ENCODE measurements at places on chromosomes 1 and 21.
A peak's percentile ranks its signal among the peaks of the same experiment; 100 is the strongest.

- peak overlapping the region; percentile 88 for H3K27ac ChIP-seq
- DNase-seq: no peak
- H3K36me3 ChIP-seq: no peaks in the 10 kb centered on the region
- peaks cover 23% of the 10 kb centered on the region for H3K4me1 ChIP-seq
Measured at GRCh38 chr1:1132956-1133750, 17.3 kb upstream of the C1orf159 start.

DNA sequence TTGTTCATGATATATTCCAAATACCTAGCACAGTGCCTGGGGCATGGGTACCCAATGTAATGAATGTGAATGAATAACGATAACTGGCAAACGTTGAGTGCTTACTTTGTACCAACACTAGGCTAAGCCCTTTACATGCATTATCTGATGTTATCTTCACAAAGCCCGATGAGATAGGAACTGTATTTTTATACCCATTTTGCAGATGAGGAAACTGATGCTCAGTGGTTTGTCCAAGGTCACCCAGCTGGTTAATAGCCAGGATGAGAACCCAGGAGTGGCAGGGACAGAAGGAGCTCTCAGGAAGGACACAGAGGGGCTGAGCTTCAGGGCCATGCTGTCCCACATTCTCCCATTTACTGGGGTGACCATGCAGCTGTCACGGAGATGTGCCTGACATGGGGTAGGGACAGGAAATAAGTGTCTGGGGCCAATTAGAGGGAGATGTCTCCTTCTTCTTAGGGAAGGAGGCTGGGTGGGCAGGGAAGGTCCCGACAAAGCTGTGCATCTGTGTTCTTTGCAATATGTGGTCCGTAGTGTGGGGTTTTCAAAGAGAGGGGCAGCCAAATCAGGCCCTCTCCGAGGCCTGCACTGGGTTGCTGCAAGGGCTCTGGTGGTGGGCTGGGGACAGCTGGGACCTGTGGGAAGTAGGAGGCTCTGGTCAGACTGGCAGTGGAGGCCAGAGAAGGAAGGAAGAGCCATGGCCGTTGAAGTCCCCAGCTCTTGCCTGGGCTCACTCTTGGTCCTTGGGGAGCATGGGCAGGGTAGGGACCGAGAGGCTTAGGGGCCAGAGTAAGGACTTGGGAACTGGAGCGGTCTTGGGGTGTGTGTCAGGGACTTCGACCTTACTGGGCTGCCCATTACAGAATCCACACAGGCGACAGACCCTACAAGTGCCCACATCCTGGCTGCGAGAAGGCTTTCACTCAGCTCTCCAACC lies 26.6 kb downstream of the A3GALT2 start:
- no peak for DNase-seq
- H3K4me3 ChIP-seq: no peak overlapping the region
- H3K27ac ChIP-seq: no peak overlapping the region

- H3K27me3 ChIP-seq: peaks cover 31% of the 10 kb centered on the region
- DNase-seq: no peak
Measured at GRCh38 chr1:230794431-230794830, 47.2 kb downstream of the CAPN9 start.

DNA sequence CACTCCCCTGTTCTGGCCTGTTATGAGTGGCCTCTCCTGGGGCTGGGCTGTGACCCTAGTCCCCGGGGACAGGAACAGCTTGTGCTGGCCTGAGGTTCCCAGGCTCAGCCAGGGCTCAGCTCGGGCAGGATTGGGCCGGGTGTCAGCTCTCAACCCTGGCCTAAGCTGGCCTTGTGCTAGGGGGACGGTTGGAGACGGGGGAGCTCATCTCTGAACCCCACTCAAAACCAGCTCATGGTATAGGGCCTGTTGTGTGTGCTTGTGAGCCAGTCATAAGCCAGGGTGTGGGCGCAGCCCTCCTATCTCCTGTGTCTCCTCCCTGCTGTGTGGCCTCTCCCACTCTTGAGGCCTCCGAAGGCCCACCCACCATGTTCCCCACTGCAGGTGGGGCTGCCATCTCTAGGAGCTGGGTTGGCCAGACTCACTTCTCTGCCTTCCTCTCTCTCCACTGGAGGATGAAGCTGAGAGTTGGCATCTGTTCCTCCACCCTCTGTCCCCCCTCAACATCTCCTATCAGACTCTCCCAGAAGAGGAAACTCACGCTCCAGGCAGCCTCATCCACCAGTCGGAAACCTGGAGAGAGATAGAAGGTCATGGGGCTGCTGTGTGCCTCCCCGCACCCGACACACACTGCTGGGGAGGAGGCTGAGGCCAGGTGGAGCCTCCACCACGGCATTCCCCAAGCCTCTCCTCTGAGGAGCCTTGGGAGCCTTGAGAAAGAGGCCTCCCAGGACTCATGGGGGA lies 1.4 kb downstream of the PEAR1 start:
- H3K4me1 ChIP-seq: peaks cover 20% of the 10 kb centered on the region
- no peaks in the 10 kb centered on the region for H3K36me3 ChIP-seq
- H3K27me3 ChIP-seq: peaks cover 90% of the 10 kb centered on the region

DNA sequence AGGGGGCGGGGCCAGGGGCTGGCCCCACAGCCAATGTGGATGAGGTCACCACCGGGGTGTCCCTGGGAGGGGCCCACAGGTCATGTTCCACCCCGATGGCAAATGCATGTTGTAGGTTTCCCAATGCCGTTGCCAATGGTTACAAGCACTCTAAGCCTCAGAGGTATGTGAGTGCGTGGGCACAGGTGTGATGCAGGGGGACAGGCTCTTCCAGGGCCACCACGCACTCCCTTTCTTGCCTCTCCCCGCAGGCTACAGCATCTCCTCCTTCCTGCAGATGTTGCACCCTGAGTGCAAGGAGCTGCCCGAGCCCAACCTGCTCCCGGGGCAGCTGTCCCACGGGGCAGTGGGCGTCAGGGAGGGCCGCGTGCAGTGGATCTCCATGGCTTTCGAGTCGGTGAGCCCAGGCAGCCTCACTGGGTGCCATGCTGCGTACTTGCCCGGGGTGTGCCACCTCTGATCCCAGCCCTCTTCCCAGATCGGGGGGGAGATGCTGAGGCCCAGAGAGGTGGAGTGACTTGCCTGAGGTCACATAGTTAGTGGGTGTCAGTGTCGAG lies 52.4 kb downstream of the DISP3 start:
- no peak overlapping the region for H3K4me3 ChIP-seq
- no peak overlapping the region for H3K27ac ChIP-seq
- no peak for DNase-seq

DNA sequence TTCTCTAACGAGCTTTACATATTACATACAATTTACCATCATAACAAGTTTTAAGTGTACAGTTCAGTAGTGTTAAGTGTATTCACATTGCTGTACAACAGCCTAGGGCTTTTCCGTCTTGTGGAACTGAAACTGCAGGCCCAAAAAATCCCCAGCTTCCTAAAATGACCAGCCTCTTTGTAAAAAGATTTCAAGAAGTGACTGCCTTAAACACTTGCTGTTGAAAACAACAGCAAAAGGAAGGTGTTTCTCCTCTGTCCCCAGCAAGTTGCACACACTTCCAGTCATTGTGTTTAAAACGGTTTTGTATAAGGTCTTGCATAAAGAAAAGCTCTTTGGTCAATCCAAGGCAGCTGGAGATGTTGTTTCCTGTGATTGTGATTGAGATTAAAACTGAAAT lies 16.0 kb upstream of the GBP1 start:
- peak overlapping the region; percentile 77 for H3K27ac ChIP-seq
- H3K4me3 ChIP-seq: no peak overlapping the region
- H3K36me3 ChIP-seq: no peaks in the 10 kb centered on the region
- H3K4me1 ChIP-seq: no peaks in the 10 kb centered on the region

- H3K4me3 ChIP-seq: no peak overlapping the region
- H3K27me3 ChIP-seq: no peaks in the 10 kb centered on the region
- peak overlapping the region; percentile 73 for H3K27ac ChIP-seq
- H3K36me3 ChIP-seq: peaks cover 37% of the 10 kb centered on the region
- no peak for DNase-seq
Measured at GRCh38 chr1:156476501-156477298, 23.9 kb downstream of the MEF2D start.

DNA sequence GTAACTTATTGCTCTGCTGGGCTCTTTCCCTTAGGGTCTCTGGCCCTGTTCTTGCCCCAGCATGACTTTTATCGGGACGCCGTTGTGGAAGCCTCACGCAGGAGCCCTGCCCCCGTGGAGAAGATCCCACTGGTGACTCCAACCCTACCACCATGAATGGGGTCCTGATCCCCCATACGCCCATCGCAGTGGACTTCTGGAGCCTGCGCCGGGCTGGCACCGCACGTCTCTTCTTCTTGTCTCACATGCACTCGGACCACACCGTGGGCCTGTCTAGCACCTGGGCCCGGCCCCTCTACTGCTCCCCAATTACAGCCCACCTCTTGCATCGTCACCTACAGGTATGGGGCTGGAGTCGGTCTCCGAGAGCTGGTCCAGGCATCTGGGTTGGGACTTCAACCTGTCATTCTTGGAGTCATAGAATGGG lies 322 bp downstream of the DCLRE1B start:
- no peak for DNase-seq
- H3K36me3 ChIP-seq: peaks cover 9% of the 10 kb centered on the region
- peak overlapping the region; percentile 96 for H3K4me3 ChIP-seq
- peak overlapping the region; percentile 99 for H3K27ac ChIP-seq
- H3K4me1 ChIP-seq: peaks cover 26% of the 10 kb centered on the region
- H3K27me3 ChIP-seq: no peaks in the 10 kb centered on the region

DNA sequence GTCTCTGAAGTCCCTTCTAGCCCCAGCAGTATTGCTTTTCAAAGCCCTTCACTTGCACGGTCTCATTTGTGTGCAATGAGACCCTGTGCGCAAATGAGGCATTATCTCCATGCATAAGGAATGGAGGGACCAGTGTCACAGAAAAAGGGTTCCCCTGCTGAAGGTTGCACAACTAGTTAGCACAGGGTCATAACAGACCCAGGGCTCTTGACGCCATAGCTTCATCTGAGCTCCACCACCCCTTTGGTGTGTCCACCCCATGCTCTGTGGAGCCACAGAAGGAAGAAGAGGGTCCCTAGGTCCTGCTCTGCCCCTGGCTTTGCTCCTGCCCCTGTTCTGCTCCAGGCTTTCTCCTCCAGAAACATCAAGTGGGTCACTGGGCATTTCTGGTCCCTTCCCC lies 12.6 kb downstream of the SH2D2A start:
- no peaks in the 10 kb centered on the region for H3K4me1 ChIP-seq
- no peak overlapping the region for H3K4me3 ChIP-seq
- DNase-seq: no peak
- H3K27ac ChIP-seq: no peak overlapping the region

- DNase-seq: no peak
- peaks cover 8% of the 10 kb centered on the region for H3K27me3 ChIP-seq
- no peaks in the 10 kb centered on the region for H3K4me1 ChIP-seq
Measured at GRCh38 chr21:18157406-18157805, 87.2 kb upstream of the CHODL start.

DNA sequence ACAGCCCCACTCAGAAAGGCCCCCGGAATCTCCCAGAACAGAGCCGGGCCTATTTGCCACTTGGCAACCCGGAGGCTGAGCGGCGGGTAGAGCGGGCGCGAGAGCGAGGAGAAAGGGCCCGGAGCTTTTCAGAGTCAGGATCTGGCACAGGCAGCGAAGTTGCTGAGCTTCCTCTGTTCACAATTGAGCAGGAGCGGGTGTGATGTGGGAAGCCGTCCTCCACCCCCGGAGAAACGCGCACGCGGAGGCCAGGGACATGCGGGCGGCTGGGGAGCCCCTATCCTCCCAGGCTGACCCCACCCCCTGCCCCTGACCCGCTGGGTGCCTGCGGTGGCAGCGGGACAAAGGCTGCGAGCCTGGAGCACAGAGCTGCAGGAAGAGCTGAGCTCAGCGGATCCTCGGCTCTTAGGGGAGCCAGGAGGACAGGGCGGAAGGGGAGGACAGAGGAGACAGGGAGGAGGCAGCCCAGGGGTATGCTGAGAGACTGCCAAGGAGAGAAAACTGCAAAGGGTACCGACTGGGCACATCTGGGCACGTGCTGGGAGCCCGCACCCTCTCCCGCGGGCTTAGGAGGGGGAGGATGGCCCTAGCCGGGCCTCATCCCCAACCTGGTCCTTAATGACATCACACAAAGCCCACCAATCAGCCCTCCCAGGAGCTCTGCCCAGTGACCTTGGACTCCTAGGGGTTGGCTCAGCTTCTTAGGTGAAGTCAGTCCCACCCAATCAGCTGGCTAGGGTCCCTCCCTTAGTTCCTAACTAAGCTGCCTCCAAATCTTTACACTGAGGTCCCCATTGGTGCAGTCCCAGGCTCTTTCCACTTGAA lies 9.3 kb downstream of the KIF21B start:
- H3K4me1 ChIP-seq: peaks cover 71% of the 10 kb centered on the region
- H3K27me3 ChIP-seq: no peaks in the 10 kb centered on the region
- no peaks in the 10 kb centered on the region for H3K36me3 ChIP-seq
- DNase-seq: no peak
- no peak overlapping the region for H3K4me3 ChIP-seq
- H3K27ac ChIP-seq: peak overlapping the region; percentile 54

DNA sequence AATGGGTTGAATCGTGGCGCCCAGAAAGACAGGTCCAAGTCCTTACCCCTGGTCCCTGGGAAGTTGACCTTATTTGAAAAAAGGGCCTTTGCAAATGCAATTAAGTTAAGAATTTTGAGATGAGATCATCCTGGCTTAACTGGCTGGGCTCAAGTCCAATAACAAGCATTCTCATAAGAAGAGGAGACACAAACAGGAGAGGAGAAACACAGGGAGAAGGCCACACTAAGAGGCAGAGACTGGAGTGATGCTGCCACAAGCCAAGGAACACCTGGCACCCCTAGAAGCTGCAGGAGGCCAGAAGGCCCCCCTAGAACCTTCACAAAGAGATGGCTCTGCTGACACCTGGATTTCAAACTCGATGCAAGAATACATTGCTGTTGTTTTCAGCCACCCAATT lies 44.6 kb downstream of the PDPN start:
- H3K4me3 ChIP-seq: no peak overlapping the region
- DNase-seq: no peak
- peaks cover 18% of the 10 kb centered on the region for H3K27me3 ChIP-seq

DNA sequence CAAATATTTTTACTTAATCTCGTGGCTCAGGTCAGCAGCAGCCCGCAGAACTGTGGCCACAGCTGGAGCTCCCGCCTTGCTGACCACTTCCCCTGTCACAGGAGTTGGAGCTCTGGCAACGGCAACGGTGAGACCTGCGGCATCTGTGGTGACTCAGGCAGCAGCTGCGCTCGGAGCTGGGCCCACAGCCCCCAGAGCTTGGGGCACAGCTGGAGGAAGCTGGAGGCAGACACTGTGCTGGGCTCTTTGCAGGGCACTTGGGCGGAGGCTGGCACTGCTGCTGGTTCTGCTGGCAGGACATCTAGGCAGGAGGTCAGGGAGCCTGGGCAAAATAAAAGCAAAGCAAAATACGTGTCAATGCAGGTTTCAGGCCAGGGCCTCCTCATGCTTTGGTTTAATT lies at the start of gene LCE3A:
LCE3A (minus strand) TSS at position 301 of the 400 bp plus-strand sequence; CDS start at position 301, 0 bp downstream.
- DNase-seq: no peak
- no peak within 1 kb of the TSS for H3K27ac ChIP-seq
- no peaks in the 10 kb centered on the region for H3K4me1 ChIP-seq
- peaks cover 12% of the 10 kb centered on the region for H3K36me3 ChIP-seq

GRCh38 chr1:91870322-91870721 lies 15.6 kb downstream of the TGFBR3 start:
- no peak overlapping the region for H3K4me3 ChIP-seq
- no peak for DNase-seq
- H3K27ac ChIP-seq: no peak overlapping the region
- H3K4me1 ChIP-seq: no peaks in the 10 kb centered on the region

GRCh38 chr1:31751822-31752241 lies 12.3 kb downstream of the ADGRB2 start:
- no peak overlapping the region for H3K27ac ChIP-seq
- peaks cover 26% of the 10 kb centered on the region for H3K4me1 ChIP-seq
- DNase-seq: no peak
- H3K36me3 ChIP-seq: no peaks in the 10 kb centered on the region
